ENCODE measurements at places on chromosomes 13 and 19.

- DNase-seq: no peak
Observed at GRCh38 chr13:110521946-110522345, 39.6 kb downstream of the RAB20 start.

DNA sequence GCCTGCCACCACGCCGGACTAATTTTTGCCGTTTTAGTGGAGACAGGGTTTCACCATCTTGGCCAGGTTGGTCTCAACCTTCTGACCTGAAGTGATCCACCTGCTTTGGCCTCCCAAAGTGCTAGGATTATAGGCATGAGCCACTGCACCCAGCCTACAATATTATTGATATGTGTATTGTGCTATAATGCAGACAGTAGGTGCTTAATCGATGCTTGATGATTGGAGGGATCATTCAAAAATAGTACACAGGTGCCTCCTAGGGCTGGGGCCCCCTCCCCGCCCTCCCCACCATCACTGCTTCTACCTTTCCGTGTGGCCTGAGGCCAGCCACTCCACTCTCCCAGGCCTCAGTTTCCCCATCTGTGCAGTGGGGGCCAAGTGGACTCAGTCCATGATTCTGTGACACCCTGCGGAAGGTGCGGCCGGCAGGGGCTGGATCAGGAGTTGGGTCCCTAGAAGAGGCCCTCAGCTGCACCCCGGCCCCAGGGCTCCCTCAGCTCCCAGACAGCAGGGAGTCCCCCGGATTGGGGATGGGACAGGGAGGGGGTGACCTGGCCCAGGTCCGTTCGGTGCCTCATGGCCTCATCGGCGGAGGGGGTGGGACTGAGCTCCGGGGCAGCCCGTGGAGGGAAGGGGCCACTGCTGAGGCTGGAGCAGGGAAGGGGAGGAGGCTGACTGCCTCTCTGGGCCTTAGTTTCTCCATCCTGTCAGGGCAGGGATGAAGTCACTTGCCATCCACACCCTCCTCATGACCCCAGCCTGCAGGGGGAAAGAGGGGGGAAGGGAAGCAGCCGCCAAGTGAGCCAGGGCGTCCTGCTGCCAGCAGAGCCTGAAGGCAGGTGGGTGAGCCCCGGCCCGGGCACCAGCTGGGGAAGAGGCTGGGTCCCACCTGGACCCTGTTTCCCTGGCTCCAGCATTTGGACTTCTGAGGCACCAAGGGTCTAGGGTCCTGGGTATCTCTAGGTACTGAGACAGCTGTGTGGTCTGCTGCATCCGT lies 1.2 kb downstream of the ADAMTSL5 start:
- no peak for DNase-seq

DNA sequence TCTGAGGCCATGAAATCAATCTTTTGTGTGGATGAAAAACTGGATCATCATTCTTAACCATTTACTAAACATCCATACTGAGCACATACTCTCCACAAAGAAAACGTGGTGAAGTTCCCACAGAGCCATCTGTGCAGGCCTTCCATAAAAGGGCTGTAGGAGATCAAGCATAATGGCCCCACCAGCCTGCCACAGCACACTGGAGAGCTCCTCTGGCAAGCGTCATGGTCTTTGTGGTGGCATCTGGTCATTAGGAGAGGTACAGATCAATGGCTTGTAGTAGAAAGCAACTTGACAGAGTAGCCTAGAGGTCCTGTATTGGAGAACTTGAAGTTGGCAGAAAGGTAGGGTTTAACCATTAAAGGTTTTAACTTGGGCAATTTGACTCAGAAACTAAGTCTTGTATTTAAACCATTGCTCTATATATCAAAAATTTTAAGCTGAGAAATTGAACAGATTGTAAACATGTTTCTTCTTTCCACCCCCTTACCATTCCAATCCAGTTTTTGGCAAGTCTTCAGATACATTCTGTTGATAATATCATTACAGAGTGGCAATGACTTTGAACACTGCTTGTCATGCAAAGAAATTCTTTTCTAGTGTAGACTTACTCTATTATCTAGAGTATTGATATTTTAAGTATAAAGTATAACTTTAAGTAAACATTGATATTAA lies 128.3 kb downstream of the LMO7 start:
- DNase-seq: no peak

DNA sequence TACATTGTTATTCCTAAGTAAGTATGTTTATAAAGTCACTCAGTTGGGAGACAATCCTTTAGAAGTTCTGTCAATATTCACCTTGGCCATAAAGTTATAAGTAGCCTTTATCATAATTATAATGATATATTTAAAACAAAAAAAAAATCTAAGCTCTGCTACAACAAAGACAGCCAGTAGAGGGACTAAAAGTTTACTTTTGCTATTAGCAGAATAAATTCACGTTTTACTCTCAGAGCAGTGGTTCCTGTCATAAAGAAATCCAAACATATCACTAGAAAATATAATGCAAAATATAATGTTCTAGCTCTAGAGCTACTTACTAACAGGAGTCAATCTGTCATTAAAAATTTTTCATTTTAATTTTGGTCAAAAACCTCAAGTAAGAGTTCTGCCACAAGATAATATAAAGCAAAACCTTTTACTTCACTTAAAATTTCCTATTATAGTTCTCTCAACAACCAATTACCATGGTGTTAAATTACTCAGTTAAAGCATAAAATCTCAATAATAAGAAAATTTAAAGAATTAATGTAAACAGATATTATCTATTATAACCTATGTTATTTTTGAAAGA lies 17.7 kb downstream of the INTS6 start:
- DNase-seq: no peak

- no peak for DNase-seq
Observed at GRCh38 chr13:56622840-56623239, 517.9 kb upstream of the PRR20A start.

DNA sequence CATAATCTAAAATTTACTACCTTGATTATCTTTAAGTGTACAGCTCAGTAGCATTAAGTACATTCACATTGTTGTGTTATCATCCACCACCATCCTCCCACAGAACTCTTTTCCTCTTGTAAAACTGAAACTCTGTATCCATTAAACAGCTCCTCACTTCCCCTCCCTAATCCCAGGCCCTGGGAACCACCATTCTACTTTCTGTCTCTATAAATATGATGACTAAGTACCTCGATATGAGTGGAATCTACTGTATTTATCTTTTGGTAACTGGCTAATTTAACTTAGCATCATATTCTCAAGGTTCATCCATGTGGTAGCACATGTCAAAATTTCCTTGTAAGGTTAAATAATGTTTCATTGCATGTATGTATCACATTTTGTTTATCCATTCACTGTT lies 49.0 kb upstream of the POMP start:
- DNase-seq: no peak

GRCh38 chr13:58698531-58698930 lies 1067.0 kb downstream of the PCDH17 start:
- no peak for DNase-seq
